ENCODE measurements at places on chromosomes 3 and 15.

DNA sequence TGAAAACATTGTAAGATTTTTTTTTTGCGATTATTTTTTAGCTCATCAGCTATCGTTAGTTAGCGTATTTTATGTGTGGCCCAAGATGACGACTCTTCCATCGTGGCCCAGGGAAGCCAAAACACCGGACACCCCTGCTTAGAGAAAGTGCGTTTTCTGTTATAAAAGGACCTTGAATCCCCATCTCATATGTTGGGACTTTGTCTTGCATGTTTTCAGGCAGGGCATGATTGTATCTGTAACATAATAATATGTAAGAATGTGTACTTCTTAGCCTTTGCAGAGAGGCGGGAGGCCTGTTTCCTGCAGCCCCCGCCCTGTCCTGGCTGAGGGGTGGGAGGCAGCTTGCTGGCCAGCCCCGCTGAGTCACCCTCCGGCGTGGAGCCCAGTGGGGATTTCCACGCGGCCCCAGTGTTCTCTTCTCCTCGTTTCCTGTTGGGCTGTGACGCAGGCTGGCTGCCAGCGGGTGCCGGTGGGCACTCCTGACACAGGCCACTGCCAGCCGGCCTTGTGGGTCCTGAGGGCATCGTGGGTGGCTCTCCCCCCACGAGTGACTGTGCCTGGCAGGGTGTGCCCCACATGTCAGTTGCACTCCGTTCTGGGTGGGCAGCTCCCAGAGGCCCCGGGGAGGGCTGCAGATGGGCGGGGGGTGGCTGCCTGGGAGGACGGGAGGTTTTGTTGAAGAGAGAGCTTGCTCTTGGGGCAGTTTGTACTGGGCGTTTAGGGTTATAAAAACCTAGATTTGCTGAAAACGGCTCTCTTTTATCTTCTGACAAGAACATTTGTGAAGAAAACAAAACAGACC lies 55.6 kb downstream of the SMAD3 start:
- no peak for DNase-seq

GRCh38 chr15:95559875-95560394 lies 770.6 kb upstream of the NR2F2 start:
- DNase-seq: no peak

DNA sequence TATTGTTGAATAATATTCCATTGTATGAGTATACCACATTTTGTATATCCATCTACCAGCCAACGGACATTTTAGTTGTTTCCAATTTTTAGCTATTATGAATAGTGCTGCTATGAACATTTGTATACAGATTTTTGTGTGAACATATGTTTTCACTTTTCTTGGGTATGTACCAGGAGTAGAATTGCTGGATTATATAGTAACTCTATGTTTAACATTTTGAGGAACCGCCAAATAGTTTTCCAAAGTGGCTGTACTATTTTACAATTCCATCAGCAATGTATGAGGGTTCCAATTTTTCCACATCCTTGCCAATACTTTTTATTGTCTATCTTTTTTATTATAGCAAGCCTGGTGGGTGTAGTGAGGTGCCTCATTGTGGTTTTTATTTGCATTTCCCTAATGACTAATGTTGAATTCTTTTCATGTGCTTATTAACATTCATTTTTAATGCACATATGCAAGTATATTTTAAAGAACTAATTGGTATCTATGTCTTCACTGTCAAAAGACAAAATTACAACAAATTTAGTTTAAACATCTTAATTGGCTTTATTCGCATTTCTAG lies 77.5 kb upstream of the PIAS1 start:
- no peak for DNase-seq

- no peak for DNase-seq
Observed at GRCh38 chr15:34610354-34610753, 26.9 kb upstream of the GOLGA8B start.

- no peak for DNase-seq
Observed at GRCh38 chr3:130851277-130851676, 42.6 kb upstream of the ATP2C1 start.

GRCh38 chr15:85600001-85600400 lies 194.7 kb downstream of the KLHL25 start:
- DNase-seq: no peak

DNA sequence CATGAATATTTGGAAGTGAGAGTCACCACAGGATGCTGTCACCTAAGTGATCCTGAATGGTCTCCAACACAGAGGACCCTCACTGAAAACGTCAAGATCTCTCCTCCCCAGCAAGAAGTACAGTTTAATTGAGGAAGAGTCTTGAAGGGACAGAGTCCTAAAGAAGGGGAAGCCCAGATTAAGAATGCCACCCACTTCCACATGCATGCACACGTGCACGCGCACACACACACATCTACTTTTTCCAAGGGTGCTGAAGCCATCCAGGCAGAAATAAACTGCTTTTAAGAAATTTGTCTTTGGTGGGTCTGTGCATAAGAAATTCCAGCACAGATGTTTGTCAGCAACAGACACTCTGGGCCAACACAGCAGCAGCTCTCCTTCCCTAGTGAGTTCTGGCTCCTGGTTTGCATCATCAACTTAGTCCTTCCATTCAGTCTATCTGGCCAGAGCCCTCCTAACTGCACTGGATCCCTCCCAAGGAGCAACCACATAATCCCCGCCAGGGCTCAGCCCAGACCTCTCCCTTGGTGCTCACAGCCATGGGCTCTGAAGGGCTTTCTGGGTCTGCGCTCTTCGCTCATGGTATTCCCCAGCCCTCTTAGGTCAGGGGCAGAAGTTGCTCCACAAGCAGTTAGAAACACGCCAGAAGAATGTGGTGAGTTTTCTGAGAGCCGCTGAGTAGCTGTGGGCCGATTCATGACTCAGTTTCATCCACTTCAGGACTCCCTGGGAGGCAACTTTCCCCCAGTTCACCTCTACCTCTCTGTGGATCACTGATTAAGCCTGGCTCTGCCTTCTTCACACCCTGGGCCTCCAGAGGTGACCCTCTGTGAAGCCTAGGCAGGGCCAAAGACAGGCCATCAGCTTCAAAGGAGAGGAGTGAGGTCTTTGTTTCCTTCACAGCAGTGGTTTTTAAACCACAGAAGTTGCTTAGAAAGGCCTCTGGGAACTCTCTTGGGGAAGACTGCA lies 132.6 kb upstream of the LIPC start:
- DNase-seq: no peak

GRCh38 chr15:67134067-67134838 lies 68.9 kb downstream of the SMAD3 start:
- no peak for DNase-seq

DNA sequence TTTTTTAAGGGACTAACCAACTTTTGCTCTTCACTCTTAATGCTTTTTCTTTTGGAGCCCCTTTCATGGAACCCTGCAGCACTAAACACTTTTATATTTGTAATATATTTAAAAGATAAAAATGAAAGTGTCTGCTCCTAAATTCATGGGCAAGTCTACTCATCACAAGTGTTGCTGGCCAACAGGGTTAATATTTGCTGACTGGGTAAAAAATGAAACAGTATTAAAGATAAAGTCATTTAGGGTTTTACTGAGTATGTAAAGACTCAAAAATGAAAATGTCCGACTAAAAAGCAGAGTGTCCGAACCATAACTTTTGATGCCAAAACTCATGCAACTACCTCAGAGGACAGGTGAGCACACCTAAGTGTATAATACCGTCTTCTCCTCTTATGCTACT lies 54.0 kb downstream of the MOBP start:
- no peak for DNase-seq

DNA sequence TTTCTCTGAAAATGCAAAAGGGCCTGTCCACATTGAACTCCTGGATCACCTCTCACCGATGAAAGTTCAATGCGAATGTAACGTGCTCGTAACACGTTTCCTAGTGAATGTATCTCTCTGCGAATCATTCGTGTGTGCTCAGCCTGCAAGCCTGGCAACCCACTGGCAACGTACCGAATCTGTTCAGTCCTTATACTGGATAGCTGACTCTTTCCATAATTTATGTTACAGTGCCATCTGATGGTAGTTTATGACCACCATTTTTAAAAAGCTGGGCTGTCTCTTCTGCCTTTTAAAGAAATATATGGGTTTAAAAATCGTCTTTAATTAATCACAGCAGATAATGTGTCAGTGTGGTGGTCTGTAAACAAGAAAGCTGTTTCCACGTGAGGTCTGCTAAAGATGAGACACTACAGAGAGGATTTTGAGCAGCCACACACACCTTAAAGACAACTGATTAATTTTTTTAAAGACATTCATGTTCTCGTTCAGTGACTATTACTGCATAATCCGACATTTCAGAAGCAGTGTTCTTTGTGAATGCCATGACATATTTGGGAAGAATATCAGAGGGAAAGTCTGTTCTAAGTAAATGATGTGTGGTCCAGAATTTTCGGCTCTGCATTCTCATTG lies 69.4 kb upstream of the FOXP1 start:
- DNase-seq: peak; percentile 21

GRCh38 chr3:102113421-102114041 lies 264.2 kb downstream of the NFKBIZ start:
- DNase-seq: no peak

DNA sequence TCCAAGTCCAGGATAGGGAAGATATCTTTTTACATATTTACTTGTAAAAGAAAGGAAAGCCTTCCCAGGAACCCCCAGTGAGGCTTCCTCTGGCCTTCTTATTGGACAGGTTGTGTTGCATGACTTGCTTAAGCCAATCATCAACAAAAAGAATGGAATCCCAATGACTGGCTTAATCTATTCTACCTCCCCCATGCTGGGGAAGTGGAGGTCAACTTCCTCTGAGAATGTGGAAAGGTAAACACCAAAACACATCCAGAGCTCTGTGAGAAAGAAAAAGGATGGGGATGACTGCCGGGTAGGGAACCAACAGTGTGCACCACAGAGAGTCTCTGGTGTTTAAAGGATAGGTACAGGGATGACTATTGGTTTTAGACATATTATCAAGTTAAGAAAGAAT lies 25.1 kb downstream of the TNIK start:
- no peak for DNase-seq

DNA sequence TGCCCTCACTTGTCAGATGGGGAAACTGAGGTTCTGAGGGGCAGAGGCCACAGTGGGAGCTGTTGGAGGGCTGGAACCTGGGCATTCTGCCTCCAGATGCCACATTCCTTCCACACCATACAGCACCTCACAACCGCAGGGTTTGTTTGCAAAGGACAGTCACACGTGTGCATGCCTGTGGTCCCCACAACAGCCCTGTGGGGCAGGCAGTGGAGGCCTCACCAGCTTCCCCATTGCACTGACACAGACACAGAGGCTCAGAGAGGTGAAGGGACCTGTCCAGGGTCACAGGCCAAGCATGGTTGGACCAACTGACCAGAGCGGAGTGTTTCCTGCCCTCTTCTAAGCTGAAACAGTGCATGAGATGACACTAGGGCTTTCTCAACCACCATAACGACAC lies 75.2 kb upstream of the SEC13 start:
- DNase-seq: no peak

GRCh38 chr15:50953302-50953701 lies 44.8 kb downstream of the AP4E1 start:
- no peak for DNase-seq

- no peak for DNase-seq
Observed at GRCh38 chr3:139292192-139292591, 51.6 kb upstream of the MRPS22 start.
